H4 (cell line): ENCODE measurements at places on chromosomes 2 and 18. TPM values are rescaled to one million over a fixed set of nuclear protein-coding genes. Genes with fewer than 3 reads are reported as not detected.

DNA sequence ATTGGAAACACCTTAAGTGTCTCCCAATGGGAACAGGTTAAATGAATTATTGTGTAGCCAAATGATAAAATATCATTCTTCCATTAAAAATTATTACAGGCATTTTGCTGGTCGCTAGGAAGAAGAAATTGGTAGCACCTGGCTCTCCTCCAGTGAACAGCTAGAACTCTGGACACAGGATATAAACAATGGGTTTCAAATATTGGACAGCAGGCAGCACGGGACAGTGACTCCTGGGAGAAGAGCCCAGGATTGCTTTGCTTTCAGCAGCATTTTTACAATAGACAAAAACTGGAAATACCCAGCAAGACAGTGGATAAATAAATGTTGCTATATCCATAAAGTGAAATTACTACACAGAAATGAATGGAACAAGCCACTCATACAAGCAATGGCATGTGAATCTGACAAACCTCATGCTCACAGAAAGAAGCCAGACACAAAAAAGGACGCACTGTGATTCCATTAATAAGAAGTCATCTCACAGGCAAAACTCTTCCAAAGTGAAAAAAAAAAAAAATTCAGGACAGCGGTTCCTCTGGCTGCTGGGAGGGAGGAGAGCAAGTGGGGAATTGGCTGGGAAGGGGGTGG, 50.5 kb downstream of the LAMA1 start:
- no peak for DNase-seq

DNA sequence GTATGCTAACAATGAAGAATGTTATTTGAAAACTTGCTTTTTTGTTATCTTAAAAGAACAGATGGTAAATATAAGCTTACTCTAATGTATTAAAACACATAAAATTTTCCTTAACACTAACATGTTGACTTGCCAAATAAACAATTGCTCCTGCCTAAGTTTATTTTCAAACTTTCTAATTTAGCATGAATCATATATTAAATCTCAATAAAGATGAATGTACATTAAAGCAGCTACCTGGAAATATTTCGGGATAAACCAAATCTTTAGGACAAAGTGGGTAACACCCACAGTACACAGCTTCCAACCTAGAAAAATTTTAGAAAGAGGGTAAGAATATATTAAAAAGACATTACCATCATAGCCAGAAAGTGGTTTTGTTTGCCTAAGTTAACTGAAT, 567.4 kb downstream of the ZEB2 start:
- no peak for DNase-seq

Gene LIPG
- 0.17 and 0.49 TPM in 2 replicates for total RNA-seq

DNA sequence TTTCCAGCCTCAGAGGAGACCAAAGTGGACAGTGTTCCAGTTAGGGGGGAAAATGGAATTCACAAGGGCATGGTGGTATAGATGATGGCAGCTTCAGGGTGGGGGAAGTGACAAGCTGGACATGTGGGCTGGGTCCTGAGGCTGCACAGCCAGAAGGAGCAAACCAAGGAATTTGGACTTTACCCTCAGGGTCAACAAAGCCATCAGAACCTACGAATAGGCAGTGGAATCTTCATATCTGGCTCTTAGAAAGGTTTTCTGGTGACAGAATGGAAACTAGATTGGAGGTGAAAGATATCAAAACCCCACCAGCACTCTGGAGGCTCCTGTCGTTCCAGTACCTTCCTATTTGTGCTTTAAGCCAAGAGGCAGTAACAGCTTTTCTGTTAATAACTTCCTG, 127.1 kb downstream of the SETBP1 start:
- DNase-seq = no peak

- no peak for DNase-seq
These were observed 156.6 kb downstream of the ESCO1 start for GRCh38 chr18:21443776-21444464.

DNA sequence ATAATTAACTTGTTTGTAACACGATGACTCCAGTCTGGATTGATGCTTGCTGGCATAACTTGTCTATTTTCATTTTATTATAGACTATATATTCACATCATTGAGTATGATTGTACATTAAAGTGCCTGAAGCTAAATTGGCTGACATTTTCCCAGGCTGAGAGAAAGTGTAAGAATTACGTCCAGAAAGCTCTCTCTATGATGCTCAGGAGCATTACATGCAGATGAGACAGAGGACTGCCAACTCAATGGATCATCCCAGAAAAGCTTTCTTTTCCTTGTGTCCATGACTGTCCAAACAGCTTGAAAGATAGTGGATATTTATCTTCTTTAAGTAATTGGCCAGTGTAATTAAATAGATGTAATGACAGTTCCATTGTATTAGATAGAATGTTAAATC, 1372.2 kb upstream of the TMEFF2 start:
- DNase-seq = no peak

GRCh38 chr18:45168866-45169600, 446.2 kb upstream of the SLC14A2 start:
- peak; percentile 63 for DNase-seq

- no peak for DNase-seq
These were observed 673 bp upstream of the SMCHD1 start for GRCh38 chr18:2654928-2655177.

Gene DYSF
- 0.37 and 0.43 TPM in 2 replicates for total RNA-seq

GRCh38 chr18:48064978-48065600, 134.6 kb upstream of the SMAD2 start:
- no peak for DNase-seq

- DNase-seq = no peak
These were observed 143.1 kb downstream of the FAM161A start for GRCh38 chr2:61710711-61711110.

- no peak for DNase-seq
These were observed 615 bp downstream of the GORASP2 start for GRCh38 chr2:170929686-170930050.
